Inflammatory macrophage (primary cell): ENCODE measurements at places on chromosomes 13 and 19.

- peak; percentile 78 for DNase-seq
Measured at GRCh38 chr19:1066748-1067340, at the start of gene ARHGAP45. Gene ARHGAP45, plus strand, starts transcription at chr19:1067167. Its CDS starts 239 bp downstream, at chr19:1067406.

DNA sequence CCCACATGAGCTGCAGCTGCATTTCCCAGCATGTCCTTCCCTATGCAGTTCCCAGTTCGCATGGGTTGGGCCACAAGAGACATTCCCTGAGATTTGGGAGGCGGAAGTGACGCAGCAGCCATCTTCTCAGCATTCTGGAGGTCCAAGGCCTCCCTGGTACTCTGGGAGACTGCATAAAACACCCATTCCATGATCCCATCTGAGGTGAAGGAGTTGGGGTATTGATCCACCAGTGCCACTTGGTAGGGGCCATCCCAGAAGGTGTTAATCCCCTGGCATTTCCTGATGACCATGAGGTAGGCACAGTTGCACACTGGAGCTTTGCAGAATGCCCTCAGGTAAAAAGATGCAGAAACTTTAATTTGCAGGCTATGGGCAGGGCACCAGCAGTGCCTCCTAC, 25.4 kb downstream of the POP4 start:
- no peak for DNase-seq

- DNase-seq = no peak
Measured at GRCh38 chr13:105247830-105248229, 1287.6 kb downstream of the EFNB2 start.

DNA sequence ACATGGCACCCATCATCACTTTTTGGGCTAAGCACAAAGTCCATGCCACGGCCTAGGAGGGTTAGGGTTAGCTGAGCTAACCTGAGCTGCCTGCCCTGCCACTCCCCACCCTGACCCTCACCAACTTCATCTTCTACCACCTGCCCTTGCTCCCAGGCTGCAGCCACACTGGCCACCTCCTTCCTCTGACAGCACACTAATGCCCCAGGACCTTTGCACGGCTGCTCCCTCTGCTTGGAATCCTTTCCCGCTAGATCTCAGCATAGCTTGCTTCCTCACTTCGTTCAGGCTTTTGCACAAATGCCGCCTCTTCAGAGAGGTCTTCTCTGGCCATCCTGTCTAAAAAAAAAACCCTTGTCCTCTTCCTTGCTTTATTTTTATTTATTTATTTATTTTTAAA, 13.2 kb downstream of the SHANK1 start:
- no peak for DNase-seq

GRCh38 chr19:262125-262524, 29.1 kb downstream of the PLPP2 start:
- DNase-seq = no peak

GRCh38 chr19:17496337-17496997, 15.0 kb upstream of the PGLS start:
- peak; percentile 79 for DNase-seq

GRCh38 chr19:39192846-39193245, 3.9 kb upstream of the NCCRP1 start:
- no peak for DNase-seq

DNA sequence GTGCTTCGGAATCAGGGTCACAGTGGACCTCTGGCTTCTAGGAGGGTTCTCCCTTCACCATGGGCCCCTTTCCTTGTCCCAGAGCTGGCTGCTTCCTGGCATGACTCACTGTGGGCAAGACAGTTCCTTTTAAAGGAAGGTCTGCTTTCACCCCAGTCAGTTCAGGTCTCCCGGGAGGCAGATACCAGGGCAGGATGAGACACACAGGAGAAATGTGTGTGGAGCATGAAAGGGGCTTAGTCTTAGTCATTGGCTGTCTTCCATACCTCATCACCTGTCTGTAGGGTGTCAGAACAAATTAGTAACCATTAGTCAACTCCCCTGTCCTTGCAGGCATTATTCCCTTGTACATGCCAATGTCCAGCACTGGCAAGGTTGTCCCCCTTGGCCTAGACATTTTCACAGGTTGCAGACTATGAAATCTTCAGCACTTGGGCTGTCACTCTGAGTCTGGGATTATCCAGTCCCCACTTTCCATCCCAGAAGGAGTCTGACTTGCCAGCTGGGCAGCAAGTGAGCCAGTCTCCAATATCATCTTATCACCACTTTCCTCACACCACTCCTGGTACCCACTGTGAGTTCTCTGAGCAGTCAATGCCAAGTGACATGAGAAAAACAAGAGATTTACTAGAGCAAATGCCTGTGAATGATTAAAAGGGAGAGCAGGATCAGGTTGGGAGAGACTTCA, 76.8 kb upstream of the MEDAG start:
- no peak for DNase-seq

GRCh38 chr13:59638404-59638803, 525.3 kb downstream of the DIAPH3 start:
- DNase-seq = no peak

DNA sequence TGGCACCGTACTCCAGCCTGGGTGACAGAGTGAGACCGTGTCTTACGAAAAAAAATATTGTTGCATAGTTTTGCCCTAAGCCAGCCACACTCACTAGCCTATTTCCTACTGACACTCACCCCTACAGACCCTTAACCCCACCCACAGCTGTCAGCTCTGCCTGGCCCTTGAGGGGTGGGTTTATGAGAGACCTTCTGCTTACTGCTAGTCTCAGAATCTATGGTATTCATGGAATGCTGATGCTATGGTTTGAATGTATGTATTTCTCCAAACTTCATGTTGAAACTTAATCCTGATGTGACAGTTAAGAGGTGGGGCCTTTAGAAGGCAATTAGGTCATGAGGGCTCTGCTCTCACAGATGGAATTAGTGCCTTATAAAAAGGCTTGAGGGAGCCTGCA, 79.2 kb upstream of the LRCH1 start:
- no peak for DNase-seq

- no peak for DNase-seq
Measured at GRCh38 chr13:91270031-91270430, 77.5 kb upstream of the MIR17HG start.

DNA sequence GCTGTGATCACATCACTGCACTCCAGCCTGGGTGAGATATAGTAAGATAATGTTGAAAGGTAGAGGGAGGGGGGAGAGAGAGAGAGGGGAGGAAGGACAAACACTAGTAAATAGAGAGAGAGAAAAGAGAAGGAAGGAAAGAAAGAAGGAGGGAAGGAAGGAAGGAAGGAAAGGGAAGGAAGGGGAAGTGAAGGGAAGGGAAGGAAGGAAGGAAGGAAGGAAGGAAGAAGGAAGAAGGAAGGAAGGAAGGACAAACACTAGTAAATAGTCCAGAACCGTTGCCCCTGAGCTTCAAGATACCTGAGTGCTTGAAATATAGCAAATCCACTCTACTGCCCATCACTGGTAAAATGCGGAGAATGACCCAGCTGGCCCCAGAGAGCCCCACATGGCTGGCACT, 156.5 kb upstream of the ZNF507 start:
- DNase-seq = no peak

DNA sequence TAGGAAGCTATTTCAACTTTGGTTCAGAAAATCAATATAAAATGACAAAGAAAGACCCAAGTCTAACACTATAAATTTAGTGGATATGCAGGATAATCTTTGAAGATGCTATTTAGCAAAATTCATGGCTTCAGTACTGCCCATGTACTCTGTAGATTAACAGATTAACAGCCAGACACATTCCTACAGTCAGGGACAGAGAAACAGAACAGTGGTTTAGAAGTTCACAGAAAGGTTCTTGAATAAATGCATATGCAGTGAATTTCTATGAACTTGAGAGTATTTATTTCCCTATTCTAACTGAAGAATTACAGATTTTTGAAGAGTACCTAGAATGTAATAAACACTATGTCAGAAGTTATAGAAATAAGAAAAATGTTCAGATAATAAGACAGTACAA, 222.8 kb downstream of the KLF12 start:
- DNase-seq = no peak

DNA sequence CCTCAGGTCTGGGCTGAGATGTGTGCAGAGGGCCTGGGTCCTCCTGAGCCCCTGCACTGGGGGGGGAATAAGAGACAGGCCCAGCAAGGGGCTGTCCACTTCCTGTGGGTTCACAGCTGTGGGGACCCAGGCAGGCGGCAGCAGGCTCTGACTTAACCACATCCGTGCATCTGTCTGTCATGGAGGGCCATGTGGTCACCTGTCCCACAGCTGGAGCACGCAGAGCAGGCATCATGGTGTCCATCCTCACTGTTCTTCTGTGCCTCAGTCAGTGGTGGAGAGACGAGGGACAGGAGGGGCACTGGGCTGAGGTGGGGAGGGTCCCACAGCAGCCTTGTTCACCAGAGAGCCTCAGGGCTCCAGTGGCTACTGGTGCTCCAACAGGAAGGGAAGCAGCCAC, 16.3 kb upstream of the KIR3DL3 start:
- DNase-seq = no peak

- DNase-seq = no peak
Measured at GRCh38 chr13:51953347-51954195, 57.7 kb downstream of the ATP7B start.

DNA sequence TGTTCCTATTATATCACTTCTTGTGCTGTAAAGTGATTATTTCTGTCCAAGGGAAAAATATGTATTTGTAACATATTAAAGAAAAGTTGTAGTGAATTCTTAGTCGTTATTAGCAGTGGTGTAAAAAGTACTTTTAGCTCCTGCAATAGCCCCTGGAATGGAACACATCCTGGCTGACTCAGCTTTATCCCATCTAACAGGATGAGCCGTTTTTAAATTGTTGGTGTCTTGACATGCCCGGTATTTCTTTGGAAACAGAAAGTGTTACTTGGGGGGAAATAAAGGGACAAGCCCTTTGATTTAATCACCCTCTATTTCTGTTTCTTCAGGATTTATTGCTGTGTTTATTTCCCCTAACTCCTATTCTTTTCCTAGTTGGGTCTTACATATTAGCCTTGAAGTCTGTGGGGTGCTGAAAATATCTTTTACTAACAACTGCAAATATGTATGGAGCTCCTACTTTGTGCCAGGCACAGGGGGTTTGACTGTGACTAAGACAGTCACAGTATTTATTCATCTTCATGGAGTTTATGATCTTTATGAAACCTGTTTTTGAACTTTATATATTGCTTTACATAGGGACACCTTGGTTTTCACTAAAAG, 17.9 kb downstream of the COG3 start:
- no peak for DNase-seq

DNA sequence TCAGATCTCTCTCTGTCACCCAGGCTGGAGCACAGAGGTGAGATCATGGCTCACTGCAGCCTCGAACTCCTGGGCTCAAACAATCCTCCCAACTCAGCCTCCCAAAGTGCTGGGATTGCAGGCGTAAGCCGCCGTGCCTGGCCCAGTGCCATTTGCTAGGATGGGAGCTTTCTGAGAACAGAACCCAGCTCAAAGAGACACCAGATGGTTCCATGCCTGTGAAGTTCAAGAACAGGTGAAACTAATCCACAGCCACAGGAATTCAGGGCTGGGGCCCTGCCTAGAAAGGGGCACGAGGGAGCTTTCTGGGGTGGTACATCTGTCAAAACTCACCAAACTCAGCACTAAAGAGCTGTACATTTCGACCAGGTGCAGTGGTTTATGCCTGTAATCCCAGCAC, 4.2 kb downstream of the SLC7A9 start:
- no peak for DNase-seq

DNA sequence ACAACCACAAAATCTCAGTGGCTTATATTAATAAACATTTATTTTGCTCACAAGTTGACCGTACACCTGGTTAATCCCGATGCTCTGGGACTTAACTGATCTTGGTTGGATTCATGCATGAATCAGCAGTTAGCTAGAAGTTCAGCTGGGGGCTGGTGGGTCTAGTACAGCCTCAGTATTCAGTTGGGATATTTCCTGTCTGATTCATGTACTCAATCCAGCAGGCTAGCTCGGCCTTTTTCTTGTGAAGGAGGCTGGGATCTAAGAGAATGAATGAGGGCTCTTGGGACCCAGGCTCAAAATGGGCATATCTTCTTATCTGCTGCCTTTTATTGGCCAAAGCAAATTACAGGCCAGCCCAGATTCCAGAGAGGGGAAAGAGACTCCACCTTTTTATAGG, 178.8 kb downstream of the KCTD12 start:
- DNase-seq = no peak

GRCh38 chr13:49731766-49732165, 40.5 kb upstream of the EBPL start:
- DNase-seq = no peak

- DNase-seq = peak; percentile 91
Measured at GRCh38 chr13:97001636-97002035, 7.4 kb upstream of the OXGR1 start.

DNA sequence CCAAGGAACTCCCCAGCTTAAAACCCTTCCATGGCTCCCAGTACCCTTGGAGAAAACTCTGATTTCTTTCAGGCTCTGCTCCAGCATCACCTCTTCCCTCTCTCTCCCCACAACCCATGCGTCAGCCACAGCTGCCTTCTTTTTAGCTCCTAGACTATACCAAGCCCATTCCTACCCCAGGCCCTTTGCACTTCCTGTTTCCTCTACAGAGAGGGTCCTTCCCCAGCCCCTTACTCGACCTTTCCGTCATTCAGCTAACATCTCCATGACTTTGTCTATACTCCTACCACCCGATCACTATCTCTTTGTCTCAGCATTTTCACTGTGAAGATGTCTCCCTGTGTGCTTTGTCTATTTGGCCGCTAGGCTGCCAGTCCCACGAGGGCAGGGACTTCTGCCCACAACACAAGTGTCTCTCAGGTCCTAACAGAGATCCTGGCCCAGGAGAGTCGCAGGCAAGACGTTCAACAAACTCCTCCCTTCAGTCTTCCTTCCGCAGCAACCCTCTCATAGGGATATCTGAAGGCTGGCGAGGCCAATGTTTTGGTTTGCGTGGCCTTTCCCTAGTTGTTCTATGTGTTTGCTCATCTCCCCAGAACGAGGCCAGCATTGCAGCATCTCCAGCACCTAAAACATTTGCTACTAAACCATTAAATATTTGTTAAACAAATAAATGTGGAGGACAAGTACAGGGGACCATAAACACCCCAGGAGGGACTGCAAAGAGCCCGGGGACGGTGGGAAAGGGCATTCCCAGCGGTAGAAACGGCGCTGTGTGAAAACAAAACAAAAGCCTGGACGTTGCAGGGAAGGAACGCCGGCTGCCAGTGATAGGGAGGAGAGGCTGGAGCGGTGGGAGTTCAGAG, 816 bp downstream of the CCNP start:
- no peak for DNase-seq

GRCh38 chr19:33620611-33621010, 1.1 kb upstream of the CHST8 start:
- no peak for DNase-seq

DNA sequence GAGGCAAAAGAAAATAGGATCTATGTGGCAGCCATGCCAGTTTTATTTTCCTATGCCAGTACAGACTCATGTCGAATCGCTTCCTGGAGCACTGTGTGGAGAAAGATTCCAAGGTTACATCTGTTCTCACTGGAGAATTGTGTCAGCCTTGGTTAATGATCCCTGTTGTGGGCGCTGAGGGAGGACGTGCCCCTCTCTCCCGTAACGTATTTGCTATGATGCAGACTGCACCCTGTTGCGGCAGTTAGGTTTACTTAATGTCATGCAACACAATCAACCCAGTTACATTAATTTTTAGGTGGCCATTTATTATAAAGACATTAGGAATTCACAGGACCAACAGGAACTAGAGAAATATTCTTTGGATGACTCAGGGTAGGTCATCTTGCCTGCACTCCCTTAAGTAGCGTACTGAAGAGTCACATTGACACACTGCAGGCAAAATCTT, 892.9 kb downstream of the EFNB2 start:
- no peak for DNase-seq

GRCh38 chr19:12772323-12772722, 3.0 kb downstream of the HOOK2 start:
- DNase-seq = no peak

- DNase-seq = no peak
Measured at GRCh38 chr13:67967031-67967430, 736.9 kb upstream of the PCDH9 start.
